ENCODE measurements at places on chromosomes 12 and 14. TPM values are rescaled to one million over a fixed set of nuclear protein-coding genes. Genes with fewer than 3 reads are reported as not detected.

The TMEM106C gene
- total RNA-seq: 107 TPM

The GALNT8 gene
- not detected for total RNA-seq

The GPR68 gene
- 6.1 TPM for total RNA-seq

The ZDHHC17 gene
- total RNA-seq: 48.1 TPM

The SCN8A gene
- 0.88 TPM for total RNA-seq

The KCNC2 gene
- not detected for total RNA-seq

The CLEC2B gene
- total RNA-seq: 26.2 TPM

The RNASE11 gene
- not detected for total RNA-seq

The SLC2A14 gene
- not detected for total RNA-seq

Measured in placental pericyte (primary cell).